Activated CD4-positive, alpha-beta T cell treated with anti-CD3 and anti-CD28 coated beads for 36 hours (primary cell): ENCODE measurements at places on chromosomes 4 and X. TPM values are rescaled to one million over a fixed set of nuclear protein-coding genes. Genes with fewer than 3 reads are reported as not detected.

- DNase-seq = no peak
Observed at GRCh38 chr4:10584042-10584441, 100.5 kb downstream of the CLNK start.

DNA sequence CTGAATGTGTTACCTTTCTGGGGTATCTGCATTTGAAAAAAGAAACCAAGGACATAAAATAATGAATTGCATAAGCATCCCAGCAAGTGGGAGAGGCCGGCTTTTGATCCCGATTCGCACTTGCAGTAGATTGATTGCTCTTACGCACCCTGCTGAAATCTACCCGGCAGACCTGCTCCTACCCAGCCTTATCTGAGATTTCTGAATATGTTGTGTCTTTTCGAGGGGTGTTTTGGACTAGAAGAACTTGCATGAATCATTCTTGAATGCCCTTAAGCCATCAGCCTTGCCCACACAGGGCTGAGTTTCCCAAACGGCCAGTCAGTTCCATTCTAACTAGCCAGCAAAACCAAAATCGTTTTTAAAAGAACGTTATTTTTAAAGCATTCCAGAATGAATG is 174.4 kb upstream of the BCOR start:
- no peak for DNase-seq

DNA sequence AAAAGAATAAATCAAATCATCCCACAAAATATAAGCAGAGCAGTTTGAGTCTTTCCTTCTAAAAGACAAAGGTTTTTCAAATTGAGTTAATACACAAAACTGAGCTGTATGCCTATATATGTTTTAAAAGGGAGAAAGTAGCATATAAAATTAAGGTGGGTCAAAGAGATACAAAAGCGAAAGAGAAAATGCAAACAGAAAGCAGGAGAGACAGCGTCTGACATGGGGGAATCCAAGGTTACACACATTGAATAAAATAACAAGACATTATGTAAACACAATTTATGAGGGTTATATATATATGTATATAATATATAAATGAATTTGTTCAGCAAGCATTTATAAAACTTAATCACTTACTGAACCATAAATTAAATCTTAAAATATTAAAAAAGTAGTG is 276.1 kb upstream of the LCORL start:
- no peak for DNase-seq

DNA sequence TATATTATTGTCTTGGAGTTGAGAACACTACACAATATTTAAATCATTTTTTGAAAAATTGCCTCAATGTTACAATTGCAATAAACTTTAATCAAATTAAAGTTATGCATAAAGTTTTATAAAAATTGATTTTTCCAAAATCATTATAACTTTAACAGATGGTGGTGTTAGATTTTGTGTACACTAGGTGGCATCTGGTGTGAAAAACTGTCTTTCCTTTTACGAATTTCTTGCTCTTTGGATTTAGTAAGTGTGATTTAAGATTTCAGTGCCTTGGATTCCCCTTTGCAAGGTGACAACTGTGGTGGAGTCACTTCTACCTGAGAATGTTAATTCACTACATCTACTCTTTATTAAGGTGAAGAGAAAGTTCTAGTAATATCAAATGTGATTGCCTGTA is 91.6 kb downstream of the AREG start:
- DNase-seq = no peak

GRCh38 chr4:94660614-94661013 is 97.1 kb upstream of the BMPR1B start:
- no peak for DNase-seq

- no peak for DNase-seq
Observed at GRCh38 chrX:132009350-132009749, 13.8 kb upstream of the STK26 start.

DNA sequence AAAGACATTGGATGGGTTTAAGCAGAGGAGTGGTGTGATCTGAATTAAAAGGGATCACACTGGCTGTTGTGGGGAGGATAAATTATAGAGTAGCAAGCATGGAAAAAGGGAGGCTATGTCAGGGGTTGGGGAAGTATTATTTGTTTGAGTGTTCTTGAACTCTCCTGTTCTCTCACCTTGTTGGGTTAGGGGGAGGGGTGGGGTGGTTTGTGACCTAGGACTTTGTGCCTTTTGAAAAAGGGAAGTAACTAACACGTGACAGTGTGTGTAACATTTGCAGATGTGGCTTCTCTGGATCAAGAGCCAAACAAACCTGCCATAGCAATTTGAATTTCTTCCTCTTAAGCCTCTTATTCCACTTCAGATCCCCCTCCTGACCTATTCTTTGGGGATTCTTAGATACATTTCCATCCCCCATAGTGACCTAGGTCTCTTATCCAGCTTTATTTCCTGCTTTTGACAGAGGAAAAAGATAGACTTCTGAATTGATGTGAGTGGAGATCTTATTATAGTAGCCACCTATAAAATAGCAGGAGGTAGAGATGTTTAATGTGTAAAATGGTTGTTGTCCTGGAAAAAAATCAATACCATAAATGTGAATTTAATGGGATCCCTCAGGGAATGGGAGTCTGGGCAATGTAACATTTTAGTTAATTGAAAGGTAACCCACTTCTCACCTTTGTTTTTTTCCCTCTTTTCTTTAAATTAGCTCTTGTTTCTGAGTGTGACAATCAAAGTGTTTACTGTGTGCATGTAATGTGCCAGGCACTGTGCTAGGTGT is 120.4 kb downstream of the CT47B1 start:
- no peak for DNase-seq

- DNase-seq = no peak
Observed at GRCh38 chr4:85703096-85703495, 228.1 kb downstream of the ARHGAP24 start.

DNA sequence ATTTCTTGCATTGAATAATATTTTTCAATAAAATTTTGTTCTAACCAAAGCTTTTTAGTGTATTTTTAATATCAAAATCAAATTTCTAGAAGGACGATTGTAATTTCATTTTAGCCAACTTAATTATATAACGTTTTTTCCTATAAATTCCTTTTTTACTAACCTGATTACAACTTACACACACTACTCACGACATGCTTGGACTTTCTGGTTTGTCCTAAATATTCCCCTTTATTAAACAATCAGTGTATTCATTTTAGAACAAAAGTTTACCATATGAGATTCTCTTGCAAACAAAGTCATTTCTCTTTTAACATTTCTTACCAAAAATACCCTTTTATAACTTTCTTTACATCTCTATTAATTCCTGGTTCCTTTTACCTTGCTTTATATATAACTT is 173.7 kb downstream of the PWWP3B start:
- no peak for DNase-seq

GRCh38 chr4:139286186-139286698 is 6.2 kb upstream of the MGARP start:
- DNase-seq = no peak

DNA sequence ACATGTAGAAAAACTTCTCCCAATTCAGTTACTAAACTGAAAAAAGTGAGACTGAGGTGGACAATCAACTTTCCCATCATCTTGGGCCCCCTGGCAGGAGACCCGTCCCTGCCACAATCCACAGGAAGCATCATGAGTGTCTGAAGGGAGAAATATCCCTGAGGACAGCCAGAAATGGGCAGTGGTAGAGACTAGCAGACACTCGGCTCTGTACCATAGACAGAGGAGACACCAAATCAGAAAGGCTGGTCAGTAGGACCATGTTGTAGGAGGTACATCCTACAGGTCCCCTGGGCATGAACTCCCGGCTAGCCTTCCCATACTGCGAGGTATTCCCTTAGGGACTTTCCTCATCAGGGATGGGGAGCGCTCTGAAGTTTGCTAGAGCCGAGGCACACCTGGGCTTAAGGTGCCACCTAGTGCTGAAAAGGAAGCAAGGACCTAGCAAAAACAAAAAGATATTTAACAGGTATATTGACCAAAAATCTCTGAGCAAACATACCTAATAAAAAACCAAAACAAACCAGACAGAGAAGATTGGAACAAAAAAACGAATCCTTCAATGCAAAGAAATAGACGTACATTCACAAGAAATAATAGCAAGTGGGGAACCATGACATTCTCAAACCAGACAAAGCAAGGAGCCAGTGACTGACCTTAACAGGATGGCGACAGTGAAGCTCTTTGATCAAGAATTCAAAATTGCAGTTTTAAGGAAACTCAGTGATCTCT is 55.6 kb downstream of the HAUS3 start:
- no peak for DNase-seq

DNA sequence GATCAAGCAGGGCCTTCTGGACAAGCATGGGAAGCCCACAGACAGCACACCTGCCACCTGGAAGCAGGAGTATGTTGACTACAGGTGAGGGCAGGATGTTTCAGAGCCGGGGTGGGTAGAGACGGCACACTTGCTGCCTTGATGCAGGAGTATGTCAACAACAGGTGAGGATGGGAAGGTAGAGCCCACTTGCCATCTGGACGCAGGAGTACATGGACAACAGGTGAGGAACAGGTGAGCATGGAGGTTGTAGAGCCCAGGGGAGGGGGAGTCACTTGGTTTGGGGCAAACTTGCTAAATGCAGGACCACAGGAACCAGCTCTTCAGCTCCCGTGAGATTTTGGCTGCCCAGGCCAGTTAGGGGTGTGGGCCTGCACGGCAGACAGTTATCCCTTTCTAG is 12.0 kb downstream of the DKC1 start:
- no peak for DNase-seq

DNA sequence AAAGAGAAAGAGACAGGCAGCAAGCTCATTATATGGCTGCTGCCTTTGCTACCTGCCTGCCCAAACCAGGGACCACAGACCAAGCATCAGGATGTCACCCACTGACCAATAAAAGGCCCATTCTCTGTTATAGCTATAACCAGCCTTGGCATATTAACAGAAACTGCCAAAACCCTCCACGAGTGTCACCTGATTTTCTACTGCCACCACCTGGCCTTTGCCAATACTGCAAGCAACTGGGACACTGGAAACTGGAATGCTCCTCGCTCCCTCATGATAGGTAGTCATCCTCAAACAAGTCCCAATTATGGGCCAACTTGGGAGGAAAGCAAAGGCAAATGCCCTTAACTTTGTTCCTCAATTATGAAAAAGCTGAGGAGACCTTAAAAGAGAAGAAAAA is 76.0 kb downstream of the SPIN4 start:
- peak; percentile 40 for DNase-seq

GRCh38 chr4:83283181-83283580 is 1.4 kb downstream of the COQ2 start:
- no peak for DNase-seq

DNA sequence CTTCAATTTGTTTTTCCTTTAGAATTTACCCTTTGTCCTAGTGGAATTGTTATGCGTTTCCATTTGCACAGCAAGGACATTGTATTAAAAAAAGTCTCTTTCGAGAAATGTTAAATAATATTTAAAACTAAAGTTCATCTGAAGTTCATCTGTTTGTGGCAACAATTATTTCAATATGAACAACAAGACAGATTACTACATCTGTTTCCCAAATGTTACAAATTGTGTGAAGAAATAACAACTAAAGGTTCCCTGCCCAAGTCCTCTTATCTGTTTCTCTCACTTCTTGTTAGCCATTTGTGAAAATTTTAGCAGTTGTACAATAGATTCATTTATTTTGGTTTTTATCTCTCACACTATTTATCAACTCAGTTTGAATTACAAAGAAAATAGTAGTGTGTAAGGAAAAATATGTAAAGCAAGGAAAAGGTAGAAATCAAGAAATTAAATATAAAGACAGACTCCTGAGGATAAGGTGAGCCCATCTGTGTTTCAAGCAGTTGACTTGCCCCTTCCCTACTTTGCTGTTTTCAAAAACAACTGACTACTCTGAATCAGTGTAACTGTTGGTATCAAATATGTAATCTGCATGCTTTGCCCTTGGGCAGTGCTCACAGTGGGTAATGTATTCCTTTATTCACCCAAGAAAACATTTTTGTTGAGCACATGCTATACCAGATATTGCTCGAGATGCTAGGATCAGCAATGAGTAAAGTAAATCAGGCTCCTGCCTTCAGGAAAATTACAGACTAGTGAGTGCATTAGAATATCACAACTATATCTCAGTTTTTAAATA is 118.9 kb upstream of the PCDH7 start:
- no peak for DNase-seq

DNA sequence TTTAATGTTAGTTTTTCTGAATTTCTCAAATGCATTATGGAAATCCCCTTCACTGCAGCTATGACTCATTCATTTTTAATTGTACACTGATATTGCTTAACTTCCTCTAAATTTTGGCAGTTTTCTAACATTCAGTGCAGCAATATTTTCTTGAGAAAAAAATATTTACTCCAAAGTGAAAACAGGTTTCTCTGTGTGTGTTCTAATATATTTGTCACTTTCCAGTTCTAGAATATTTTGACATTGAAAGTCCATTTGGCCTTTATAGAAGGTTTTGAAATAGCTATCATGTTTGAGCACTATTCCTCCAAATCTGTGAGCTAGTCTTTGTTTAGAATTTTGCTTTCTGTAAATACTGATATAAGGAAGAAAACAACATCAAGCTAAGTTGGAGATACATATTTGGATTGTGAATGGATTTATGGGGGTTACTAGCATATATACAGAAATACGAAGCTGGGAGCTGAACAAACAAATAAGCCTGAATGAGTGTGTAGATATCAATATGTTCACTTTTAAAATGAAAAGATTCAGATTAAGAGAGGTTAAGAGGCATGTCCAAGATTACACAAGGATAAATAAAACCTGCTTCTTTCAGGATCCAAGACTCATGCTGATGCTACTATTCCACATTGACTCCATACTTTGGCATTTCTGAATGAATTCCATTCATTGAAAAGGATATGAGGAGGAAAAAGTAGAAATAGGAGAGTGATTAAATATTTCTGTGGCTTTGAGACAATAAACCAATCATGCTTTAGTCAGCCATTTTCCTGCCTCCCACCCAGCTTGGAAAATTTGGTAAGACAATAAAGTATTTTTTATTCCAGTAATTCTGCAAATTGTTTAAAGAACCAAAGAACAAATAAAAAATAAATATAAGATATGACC is 57.3 kb upstream of the SLIT2 start:
- DNase-seq = no peak

DNA sequence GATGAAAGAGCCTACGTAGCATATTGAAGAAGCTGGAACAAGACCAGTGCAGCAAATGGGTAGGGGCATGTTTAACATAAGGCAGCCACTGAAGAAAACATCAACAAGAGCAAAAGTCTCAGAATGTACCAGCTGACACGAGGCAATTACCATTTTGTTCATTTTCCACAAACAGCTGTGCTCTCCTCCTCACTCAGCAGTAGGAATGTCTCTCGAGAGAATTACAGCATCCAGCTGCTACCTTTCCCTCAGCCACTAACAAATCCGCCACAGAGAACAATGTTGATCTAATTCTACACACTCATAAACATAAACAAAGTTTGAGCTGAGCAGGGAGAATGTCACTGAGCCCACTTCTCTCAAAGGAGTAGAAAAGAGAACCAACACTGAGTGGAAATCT is 68.0 kb downstream of the OPHN1 start:
- no peak for DNase-seq

GRCh38 chrX:57528670-57529255 is 63.0 kb upstream of the ZXDB start:
- DNase-seq = peak; percentile 25

Gene PPBP
- not detected for total RNA-seq

Gene SSX4
- not detected for total RNA-seq

Gene RHOH
- 83.6 TPM for total RNA-seq

Gene CCKAR
- total RNA-seq = not detected

Gene CT45A1
- not detected for total RNA-seq

Gene NDP
- total RNA-seq = not detected

Gene TBC1D9
- 0.07 TPM for total RNA-seq

Gene MAGEA2
- total RNA-seq = not detected
